T-helper 2 cell (primary cell): ENCODE measurements at places on chromosomes 11 and 22.

DNA sequence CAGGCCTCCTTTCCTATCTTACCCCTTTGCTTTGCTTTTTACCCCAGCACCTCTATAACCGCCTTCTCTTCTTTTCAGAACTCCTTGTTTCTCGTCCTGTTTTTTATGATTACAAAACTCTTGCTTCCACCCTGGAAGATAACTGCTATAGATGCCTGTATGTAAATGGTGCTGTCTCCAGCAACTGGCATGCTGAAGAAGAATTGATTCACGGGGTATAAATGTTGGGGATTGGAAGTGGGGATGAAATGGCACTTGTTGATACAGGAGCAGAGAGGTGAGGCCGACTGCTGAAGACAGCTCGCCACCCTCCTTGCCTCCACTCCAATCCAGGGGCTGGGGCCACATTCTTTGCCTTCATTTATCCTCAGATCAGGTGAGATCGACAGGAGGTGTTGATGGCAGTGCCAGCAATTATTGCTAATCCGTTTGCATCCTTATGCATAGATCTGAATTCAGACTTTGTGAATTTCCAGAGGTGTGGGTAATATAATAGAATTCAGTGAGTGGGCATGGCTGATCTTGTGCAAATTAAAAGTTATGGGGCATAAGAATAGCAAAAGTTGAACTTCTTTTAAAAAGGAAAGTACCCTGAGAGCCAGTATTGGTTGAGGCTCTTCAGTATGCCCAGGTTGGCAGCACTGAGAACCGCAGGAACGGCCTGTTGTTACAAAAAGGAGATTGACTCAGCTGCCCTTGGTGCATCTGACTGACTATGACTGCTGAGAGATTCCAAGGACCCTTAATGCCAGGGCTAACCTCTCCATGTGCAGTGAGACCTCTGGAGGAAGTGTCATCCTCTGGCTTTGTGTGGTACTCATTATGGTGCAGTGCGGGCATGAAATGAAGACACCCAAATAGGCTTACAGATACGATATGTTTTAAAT is 5.3 kb downstream of the NEAT1 start:
- DNase-seq: peak; percentile 77

GRCh38 chr22:36809351-36809750 is 7.5 kb downstream of the PVALB start:
- DNase-seq: no peak

DNA sequence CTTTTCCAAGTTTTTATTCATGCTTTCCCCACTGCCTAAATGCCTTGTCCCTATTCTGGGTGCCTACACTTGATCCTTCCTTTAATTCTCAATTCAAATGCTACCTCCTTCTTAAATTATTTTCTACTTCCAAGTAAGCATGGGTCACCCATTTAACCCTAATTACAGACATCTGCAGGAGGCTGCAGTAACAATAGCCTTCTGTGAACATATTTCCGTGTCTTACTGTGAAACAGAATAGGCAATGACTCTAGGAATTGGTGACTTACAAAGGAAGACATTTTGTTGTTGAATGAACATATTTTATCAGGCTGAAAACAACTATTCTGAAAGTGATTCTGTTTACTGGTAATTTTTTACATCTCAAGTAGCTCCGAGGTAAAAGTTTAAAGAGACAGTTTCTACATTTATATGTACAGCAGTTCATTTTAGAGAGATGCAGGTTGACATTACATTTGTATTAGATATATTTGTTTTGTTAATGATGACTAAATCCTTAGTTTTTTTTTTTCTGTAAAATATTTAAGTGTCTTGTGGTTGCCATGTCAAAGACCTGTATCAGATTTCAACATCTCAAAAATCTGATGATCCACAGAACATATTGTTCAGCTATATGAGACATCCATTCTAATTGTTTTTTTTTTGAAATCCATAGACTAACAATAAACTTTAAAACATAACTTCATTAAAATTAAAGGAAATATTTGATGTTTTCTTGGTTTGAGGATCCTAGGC is 316.8 kb downstream of the CASP12 start:
- DNase-seq: no peak

- DNase-seq: no peak
These were observed 1190.3 kb upstream of the RAG2 start for GRCh38 chr11:37788141-37788877.

- no peak for DNase-seq
These were observed 53.4 kb downstream of the SCGB1A1 start for GRCh38 chr11:62472063-62472884.

DNA sequence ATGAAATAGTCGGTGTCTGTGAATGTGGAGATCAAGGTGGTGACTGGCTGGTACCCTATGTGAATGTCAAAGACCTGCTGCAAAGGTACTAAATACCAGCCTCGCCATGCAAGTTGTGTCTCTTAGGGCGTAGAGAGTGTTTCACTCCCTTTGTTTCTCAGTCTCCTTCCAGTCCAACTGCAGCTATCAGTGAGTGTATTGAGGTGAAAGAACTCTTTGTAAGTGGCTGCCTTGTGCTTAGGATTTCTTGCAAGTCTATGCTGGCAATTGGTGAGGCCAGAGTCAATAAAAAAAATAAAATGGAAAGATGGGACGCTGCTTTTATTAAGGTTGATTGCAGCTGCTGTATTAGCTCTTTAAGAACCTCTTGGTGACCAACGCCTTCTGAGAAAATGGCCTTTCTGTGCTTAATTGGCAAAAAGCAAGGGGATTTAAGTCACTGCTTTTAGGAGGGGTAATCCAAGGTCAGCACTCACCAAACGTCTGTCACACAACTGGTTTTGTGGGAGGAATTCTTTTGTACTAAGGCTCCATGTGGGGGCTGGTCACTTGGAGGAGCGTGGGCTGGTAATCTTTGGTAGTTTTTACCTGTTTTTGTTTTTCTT is 95.1 kb downstream of the PARVA start:
- DNase-seq: no peak

GRCh38 chr11:25562417-25562816 is 769.5 kb upstream of the ANO3 start:
- DNase-seq: no peak

- no peak for DNase-seq
These were observed 176.5 kb upstream of the POU2AF2 start for GRCh38 chr11:111069066-111069465.

GRCh38 chr22:47033648-47034000 is 271.2 kb downstream of the TBC1D22A start:
- no peak for DNase-seq

DNA sequence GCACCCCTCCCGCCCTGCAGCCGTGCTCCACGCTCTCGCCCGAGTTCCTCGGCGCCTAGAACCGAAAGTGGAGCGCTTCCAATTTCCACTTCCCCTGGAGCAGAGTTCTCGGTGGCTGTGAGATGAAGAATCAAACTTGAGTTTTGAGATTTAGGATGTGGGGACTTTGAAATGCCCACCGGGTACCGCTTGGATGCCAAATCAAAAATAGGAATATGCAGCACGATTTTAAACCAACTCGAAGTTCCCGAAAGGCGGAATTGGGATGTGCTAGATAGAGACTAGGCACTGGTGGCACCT is 569 bp downstream of the POLA2 start:
- no peak for DNase-seq

- DNase-seq: no peak
These were observed 79.1 kb downstream of the MORC2 start for GRCh38 chr22:30889268-30889995.

DNA sequence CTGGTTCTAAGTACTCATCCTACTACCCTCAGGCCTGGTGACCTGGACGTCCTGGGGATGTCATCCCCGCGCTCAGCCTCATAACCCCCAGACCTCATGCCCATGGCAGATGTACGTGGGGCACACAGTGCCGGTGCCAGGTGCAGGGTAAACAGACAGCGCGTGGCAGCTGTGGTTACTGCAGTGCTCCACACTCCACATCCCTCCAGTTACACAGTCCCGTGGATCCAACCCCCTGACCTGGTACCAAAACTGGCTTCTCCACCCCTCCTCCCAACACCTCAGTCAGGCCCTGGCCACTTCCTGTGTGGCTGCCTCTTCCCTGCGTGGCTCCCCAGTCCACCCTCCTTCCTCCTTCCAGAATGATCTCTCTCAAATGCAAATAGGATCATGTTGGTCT is 95.2 kb downstream of the DSCAML1 start:
- no peak for DNase-seq

GRCh38 chr11:45279645-45280044 is 6.5 kb downstream of the SYT13 start:
- DNase-seq: no peak

DNA sequence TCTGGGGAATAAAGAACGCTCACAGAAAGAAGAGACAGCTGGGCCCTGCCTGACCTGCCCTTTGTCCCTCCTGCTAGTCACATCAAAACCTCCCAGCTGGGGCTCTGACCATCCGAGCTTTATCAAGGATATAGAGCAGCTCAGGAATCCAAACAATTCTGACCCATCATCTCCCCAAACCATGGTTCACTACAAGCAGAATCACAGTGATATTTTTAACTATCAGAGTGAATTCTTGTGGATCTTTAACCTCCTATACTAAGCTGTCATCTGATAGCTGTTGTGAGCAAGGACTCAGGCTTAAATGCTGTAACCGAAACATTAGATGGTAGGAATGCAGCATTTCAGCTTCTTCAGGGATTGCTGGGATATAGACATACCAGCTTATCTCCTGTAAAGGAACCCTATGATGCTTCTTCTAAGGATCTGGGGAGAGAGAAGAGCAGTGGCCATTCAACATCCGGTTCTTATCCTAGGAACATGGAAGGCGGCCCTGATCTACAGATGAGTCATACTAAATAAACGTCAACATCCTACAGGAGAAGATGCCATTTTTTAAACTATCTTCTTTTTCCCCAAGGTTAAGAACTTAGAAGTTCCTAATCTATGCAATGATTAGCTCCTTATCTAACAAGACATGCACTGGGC is 84.7 kb upstream of the AKIP1 start:
- no peak for DNase-seq

DNA sequence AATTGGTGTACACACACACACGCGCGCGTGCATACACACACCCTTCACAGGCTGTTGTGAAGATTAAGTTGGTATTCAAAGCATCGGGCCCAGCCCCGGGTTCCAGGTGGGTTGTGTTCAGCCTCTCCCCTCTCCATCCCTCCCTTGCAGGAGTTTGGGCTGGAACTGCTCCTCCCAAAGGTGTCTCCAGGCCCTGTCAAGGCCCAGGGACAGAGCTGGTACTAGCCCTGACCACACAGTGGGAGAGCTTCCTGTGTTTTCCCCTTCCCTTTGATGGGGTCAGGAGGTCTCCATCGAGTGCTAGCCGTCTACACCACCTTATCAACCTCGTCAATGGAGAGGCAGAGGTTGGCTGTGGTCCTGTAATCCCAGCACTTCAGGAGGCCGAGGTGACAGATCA is 36.5 kb upstream of the CSNK1E start:
- DNase-seq: no peak

GRCh38 chr22:19043121-19044085 is 78.8 kb downstream of the DGCR2 start:
- DNase-seq: no peak

GRCh38 chr11:76329084-76329648 is 51.8 kb downstream of the THAP12 start:
- no peak for DNase-seq

- DNase-seq: no peak
These were observed 29.1 kb upstream of the RELT start for GRCh38 chr11:73347067-73347466.

DNA sequence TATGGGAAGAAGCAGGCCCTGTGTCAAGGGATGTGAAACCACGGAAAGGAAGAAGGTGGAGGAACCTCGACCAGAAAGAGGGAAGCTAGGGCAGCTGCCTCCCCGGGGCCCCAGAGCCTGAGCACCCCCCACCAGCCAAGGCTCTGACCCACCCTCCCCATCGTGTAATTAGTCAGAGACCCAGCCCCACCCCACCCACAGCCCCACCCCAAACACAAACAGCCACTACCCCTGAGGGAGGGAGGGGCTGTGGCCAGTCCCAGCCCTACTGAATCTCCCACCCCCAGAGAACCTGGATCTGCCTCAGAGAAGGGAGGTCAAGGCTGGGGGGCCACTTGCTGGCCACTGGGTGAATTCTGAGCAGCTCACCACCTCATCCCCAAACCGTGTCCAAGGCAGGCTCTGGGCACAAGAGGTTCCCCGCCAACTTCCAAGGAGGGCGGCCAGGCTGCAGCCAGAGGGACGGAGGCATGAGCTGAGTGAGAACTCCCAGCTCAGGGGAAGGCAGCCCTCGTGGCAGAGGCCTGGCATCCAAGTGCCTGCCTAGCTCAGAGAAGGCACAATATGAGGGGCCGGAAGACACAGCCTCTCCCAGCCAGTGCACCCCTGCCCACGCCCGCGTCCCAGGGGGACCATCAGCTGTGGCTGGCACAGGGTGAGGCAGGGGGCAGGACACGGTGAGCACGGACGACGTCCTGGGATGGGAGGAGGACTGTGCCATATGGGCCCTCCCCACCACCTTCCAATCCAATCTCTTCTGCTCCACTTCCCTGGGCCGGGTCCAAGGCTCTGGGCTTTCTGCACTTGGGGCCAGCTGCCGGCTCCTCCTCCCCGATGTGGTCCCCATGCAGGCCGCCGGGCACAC is 2.7 kb downstream of the PLXNB2 start:
- no peak for DNase-seq

DNA sequence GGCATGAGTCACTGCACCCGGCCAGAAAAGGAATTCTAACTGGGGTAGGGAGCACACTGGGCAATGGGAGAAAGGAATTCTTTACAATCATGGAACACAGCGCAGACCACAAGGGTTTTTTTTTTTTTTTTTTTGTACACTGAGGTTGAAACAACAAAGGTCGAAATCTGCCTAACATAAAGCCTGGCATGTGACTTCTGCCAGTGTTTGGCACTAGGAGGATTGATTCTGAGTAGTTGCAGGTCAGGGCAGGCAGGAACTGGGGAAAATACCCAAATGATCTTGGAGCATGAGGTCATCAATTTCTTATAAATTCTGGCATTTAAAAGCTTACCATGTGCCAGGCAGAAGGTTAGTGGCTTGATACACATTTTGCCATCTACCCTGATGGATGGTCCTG is 202.0 kb upstream of the SNX19 start:
- DNase-seq: no peak

- DNase-seq: no peak
These were observed 4.6 kb downstream of the C11orf71 start for GRCh38 chr11:114395736-114396135.

DNA sequence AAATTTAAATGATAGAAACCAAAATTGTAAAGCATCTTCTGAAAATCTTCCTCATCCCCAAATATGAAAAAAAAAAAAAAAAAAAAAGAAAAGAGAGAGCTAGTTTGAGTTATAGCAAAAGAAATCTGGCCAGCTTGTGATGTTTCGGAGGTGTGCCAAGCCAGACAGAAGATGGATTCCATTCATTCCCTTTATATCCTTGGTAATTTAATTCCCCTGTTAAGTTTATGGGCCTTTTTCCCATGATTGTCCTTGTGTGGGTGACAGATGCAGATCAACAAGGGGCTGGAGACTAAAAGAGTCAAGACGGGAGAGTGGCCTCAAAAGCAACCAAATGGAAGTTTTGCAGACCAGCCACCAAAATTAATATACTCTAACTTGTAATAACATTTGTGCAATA is 47.6 kb upstream of the PARVA start:
- DNase-seq: no peak
